HCT116 (cell line): ENCODE measurements at places on chromosomes 16 and 17.

DNA sequence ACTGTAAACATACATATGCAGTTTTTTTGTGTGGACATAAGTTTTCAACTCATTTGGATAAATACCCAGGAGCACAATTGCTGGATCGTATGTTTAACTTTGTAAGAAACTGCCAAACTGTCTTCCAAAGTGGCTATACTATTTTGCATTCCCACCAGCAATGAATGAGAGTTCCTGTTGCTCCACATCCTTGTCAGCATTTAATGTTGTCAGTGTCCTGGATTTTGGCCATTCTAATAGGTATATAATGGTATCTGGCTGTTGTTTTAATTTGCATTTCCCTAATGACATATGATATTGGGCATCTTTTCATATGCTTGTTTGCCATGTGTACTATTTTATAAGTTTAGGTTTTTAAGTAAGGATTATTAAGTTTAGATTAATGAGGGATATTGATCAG is 14.1 kb downstream of the TANGO6 start:
- no peak overlapping the region for H3K4me3 ChIP-seq
- H3K27ac ChIP-seq = no peak overlapping the region
- H3K36me3 ChIP-seq = peaks cover 11% of the 10 kb centered on the region; the same call in 1 of the 2 replicates
- no peaks in the 10 kb centered on the region for H3K27me3 ChIP-seq
- no peaks in the 10 kb centered on the region for H3K4me1 ChIP-seq
- DNase-seq = no peak

GRCh38 chr16:70453892-70454221 is 538 bp upstream of the FCSK start:
- no peak for DNase-seq
- H3K27me3 ChIP-seq = no peaks in the 10 kb centered on the region
- no peaks in the 10 kb centered on the region for H3K36me3 ChIP-seq

- H3K36me3 ChIP-seq = peaks cover 7% of the 10 kb centered on the region; the same call in 1 of the 2 replicates
- peak overlapping the region; percentile 79 for H3K4me3 ChIP-seq
- H3K27me3 ChIP-seq = peaks cover 34% of the 10 kb centered on the region
- H3K4me1 ChIP-seq = peaks cover 19% of the 10 kb centered on the region
- no peak for DNase-seq
Measured at GRCh38 chr17:79778504-79779083, 646 bp downstream of the CBX2 start.

GRCh38 chr17:81536299-81537290 is 8.4 kb downstream of the FSCN2 start:
- peaks cover 7% of the 10 kb centered on the region; the same call in 1 of the 2 replicates for H3K4me1 ChIP-seq
- no peak for DNase-seq
- no peaks in the 10 kb centered on the region for H3K36me3 ChIP-seq
- no peaks in the 10 kb centered on the region for H3K27me3 ChIP-seq

GRCh38 chr17:41691031-41691777 is 2.5 kb downstream of the EIF1 start:
- H3K4me1 ChIP-seq = peaks cover 17% of the 10 kb centered on the region
- H3K36me3 ChIP-seq = peaks cover 41% of the 10 kb centered on the region
- H3K27me3 ChIP-seq = no peaks in the 10 kb centered on the region
- DNase-seq = no peak

GRCh38 chr16:4561596-4561995 is 5.5 kb downstream of the C16orf96 start:
- no peaks in the 10 kb centered on the region for H3K27me3 ChIP-seq
- no peak overlapping the region for H3K27ac ChIP-seq
- H3K4me1 ChIP-seq = peaks cover 3% of the 10 kb centered on the region; the same call in 1 of the 2 replicates
- H3K4me3 ChIP-seq = no peak overlapping the region
- H3K36me3 ChIP-seq = no peaks in the 10 kb centered on the region

- H3K27ac ChIP-seq = no peak overlapping the region
- H3K27me3 ChIP-seq = no peaks in the 10 kb centered on the region; the same call in 1 of the 2 replicates
- peaks cover 52% of the 10 kb centered on the region for H3K4me1 ChIP-seq
Measured at GRCh38 chr17:66957951-66958579, 6.4 kb upstream of the CACNG4 start.

GRCh38 chr17:20226814-20227482 is 217.8 kb downstream of the SPECC1 start:
- no peak overlapping the region for H3K4me3 ChIP-seq
- H3K4me1 ChIP-seq = 0 out of 2 replicates have a peak, but pooled peaks cover 3% of the 10 kb centered on the region
- DNase-seq = peak; percentile 34

GRCh38 chr17:80024206-80024972 is 11.3 kb downstream of the TBC1D16 start:
- no peaks in the 10 kb centered on the region for H3K36me3 ChIP-seq
- H3K4me1 ChIP-seq = no peaks in the 10 kb centered on the region
- peak overlapping the region; percentile 20; the same call in 1 of the 2 replicates for H3K27ac ChIP-seq
- no peak overlapping the region for H3K4me3 ChIP-seq
